ENCODE measurements at places on chromosomes 7 and 10.

- DNase-seq = peak; percentile 70
Observed at GRCh38 chr10:130109796-130110245, 809 bp downstream of the C10orf143 start.

- no peak for DNase-seq
Observed at GRCh38 chr10:18658271-18659124, 733 bp upstream of the ARL5B start.

DNA sequence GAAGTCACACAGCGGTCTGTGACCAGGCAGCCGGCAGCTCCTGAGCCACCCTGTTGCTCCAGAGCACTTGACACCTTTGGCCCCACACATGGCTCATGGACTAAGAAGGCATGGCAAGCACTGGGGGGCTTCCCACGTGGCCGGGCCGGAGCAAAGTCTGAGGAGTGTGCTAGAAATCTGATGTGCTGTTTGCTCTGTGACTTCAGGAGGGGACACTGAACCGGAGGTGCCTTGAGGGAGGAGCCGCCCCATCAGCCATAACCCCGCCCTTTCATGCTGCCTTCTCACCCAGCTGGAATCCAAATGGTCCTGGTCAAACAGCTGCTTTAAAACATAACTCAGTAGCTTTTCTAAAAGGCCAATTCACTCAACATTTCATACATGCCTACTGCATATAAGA lies 33.5 kb downstream of the PROSER2 start:
- no peak for DNase-seq

DNA sequence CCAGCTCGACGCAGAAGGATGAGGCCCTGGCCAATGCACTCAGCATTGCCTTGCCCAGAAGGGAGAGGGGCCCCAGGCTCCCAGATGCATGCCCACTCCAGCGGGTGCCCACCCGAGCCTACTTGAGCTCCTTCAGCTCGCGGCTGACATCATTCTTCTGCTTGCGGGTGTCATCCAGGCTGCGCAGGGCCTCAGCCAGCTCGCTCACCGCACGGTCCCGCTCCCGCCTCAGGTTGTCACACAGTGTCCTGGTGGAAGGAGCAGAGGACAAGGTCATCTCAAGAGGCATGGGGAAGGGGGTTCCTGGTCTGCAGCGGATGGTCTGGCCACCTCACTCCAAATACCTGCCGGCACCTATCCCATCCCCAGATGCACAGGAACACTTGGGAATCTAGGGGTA lies 92.8 kb downstream of the DLG5 start:
- no peak for DNase-seq

DNA sequence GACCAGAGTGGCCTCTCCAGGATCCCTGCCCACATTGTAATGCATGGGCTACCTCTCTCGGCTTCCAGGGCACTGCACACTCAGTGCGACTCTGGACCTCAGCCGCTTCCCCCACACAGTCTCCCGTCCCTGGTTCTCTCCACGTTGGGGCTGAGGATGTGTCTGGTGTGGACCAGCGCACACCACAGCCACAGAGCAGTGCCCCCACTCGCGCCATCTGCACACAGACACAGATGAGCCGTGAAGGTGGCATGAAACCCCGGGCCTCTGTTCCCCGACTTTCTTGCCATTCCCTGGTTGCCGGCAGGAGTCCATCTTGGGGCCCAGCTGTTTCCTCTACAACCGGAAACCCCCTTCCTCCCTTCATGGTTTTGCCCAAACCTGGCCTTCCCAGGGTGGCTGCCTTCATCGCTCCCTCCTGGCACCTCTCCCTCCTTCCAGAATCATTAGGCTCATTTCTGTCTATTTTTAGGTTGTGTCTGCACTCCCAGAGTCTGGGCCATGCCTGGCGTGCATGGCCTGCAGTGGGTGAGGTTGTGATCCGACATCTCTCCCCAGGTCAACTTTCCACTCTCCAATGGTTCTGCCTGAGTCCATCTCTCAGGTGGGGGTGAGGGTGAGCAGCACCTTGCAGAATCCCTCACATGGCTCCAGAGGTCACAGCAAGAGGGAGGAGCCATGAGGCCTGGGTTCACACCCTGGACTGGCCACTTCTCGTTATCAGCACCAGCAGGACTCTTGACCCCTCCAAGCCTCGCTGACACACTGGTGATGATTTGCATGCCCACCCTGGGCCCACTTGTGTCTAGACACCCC lies 10.1 kb downstream of the RASGEF1A start:
- no peak for DNase-seq

DNA sequence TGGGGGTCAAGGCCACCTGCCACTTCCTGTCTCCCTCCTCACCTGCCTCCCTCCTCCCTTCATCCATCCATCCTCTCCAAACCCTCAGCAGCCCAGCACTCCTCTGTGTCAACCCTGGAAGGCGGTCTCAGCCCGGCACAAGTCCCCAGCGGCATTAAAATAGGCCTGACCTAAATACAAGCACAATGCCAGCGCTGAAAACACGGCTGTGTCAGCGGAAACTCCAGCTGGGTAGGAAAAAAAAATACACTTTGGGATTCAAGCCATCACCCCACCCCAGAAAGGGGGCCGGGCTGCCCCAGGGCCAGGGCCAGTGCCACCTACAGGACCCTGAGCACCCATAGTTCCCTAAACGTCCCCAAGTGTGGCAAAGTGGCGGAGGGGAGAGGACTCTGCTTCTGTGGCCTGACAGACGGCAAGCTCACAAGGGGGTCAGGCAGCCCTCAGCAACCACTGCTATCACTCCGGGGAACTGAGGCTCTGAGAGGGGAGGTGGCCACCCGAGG lies 22.7 kb upstream of the GTF2IRD1 start:
- no peak for DNase-seq

GRCh38 chr10:79144351-79145173 lies 75.8 kb downstream of the ZMIZ1 start:
- no peak for DNase-seq

DNA sequence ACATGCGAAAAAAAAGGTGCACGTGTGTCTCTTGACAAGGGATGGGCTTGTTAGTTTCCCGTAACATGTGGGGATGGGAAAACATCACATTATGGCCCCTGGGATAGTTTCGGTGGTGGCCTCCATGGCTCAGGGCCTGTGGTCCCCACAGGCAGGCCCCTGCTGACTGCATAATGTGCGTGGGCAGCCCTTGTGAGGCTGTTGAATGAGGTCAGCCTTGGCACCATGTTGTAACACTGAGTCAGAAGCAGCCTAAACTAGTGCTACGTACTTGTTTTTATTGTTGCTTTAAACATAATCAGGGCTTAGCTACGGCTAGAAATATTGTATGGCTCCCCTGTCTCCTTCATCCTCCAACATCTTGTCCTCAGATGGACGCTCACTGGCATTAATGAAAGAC lies 80.6 kb downstream of the BEND7 start:
- DNase-seq = no peak

GRCh38 chr10:6144406-6145165 lies 55.8 kb downstream of the RBM17 start:
- DNase-seq = peak; percentile 75

GRCh38 chr7:137865764-137866163 lies 19.0 kb upstream of the DGKI start:
- no peak for DNase-seq

- DNase-seq = no peak
Observed at GRCh38 chr7:40680657-40681056, 545.9 kb downstream of the SUGCT start.

DNA sequence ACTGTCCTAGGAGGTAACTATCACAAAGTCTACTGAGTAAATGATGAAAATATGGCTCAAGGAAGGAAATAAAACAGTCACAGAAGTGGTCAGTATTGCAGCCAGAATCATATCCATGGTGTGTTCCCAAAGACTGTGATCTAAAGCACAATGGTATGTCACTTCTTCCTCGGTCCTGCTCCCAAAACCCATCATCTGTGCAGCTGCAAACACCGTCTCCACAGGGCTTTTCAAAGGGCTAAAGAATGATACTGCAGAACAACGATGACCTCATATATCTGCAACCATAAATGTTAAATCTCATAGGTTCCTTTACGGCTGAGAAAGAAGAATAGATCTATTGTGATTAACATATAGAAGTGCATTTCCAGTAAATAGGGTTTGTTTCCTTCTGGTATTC lies 465.0 kb downstream of the GRID1 start:
- no peak for DNase-seq

GRCh38 chr10:42933448-42934340 lies 143.2 kb upstream of the RET start:
- no peak for DNase-seq

DNA sequence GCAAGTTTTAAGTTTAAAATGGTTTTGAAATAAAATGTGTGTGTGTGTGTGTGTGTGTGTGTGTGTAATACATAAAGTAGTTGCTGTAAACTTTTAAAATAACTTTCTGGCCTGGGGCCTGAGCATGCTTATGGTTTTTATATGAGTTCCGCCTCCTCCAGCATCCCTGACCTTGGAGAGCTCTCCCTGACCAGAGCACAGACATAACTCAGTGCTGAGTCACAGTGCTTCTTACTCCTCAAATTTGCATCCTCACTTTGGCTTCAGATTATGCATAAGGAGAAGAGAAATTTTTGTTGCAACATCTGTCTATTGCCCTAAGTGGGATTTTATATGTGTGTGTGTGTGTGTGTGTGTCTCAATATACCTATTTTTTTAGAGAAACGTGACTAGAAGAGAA lies 200.8 kb downstream of the ELMO1 start:
- no peak for DNase-seq

DNA sequence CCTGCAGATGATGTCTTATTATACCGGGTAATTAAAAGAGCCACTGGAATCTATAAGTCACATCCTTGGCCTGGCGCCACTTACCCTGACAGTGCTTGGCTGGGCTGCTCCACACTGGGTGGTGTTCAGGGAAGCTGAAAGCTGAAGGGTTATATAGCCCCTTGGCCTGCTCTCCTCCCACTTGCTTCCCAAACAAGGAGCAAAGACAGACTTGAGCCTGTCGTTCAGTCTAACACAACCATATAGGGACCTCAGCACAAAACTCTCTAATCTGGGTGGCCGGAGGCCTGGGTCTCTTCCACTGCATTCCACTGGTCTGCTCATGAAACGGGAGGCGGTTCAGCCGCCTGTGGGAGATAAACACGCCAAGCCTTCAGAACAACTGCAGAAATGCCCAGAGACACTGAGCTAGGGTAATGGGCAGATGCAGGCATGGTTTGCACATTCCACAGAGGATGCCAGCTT lies at the start of gene ACTA2:
Gene ACTA2 (minus strand): TSS at position 127 of the 465 bp plus-strand sequence. CDS start 3,843 bp downstream, outside the sequence.
- no peak for DNase-seq

GRCh38 chr7:17315974-17316373 lies 17.5 kb downstream of the AHR start:
- DNase-seq = no peak

DNA sequence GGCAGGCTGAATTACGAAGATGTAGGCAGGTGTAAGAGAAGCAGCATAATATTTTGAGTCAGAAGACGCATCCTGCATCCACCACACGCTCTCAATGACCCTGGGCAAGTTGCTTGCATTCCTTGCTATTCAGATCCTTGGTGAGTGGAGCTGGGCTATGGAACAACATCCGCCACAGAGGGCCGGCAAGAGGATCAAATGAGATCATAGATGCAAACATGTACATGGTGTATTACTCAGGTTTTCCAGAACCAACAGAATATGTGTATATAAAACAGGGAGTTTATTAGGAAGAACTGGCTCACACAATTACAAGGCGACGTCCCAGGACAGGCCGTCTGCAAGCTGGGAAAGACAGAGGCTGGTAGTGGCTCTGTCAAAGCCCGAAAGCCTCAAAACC lies 51.5 kb downstream of the ADAM12 start:
- DNase-seq = no peak

DNA sequence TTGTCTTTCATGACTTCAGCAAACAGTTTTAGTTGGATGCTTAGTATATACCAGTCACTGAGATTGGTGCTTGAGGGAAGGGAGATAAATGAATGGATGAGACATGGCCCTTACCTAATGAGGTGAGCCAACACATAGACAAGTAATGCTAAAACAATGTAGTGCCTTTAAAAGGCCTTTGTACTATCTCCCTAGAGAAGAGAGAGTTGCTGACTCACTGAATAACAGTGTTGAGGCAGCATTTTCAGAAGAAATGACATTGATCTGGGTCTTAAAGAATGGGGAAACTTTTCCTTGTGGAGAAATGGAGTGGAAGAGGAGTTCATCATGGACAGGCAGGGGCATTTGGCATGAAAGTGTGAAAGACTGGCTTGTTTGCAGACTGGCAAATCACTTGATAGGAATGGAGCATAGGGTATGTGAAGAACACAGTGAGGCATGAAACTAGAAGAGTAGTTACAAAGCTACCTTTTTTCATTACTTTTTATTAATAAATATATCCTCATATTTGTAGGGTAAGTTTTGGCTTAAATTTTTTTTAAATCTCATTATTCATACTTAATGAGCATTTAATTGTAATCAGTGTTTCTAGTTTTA lies 91.2 kb downstream of the KAT6B start:
- DNase-seq = no peak

- no peak for DNase-seq
Observed at GRCh38 chr7:130396109-130396508, 15.8 kb downstream of the CPA1 start.

DNA sequence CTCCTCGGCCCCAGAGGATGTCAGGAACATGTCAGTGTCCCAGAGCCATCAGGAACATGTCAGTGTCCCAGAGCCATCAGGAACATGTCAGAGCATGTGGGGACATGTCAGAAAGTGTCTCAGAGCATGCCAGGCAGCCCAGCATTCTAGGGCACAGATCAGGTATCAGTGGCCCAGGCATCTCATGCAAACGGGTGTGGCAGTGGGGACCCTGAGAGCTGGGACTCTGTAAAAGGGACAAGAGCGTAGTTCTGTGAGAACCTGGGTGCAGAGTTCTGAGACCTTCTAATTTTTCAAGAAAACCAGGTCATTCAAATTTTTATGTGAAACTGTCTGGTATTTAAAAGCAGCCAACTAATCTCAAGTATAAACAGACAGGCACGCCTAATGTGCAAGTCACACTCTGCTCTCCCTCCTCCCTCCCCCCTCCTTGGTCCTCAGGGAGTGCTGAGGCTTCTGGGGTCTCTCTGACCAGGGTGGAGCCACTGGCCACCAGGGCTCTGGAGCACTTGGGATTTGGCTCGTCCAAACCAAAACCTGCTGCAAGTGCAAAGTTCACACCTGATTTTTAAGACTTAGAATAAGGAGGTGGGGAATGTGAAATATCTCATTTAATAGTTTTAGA lies 64.6 kb downstream of the ALOX5 start:
- no peak for DNase-seq

DNA sequence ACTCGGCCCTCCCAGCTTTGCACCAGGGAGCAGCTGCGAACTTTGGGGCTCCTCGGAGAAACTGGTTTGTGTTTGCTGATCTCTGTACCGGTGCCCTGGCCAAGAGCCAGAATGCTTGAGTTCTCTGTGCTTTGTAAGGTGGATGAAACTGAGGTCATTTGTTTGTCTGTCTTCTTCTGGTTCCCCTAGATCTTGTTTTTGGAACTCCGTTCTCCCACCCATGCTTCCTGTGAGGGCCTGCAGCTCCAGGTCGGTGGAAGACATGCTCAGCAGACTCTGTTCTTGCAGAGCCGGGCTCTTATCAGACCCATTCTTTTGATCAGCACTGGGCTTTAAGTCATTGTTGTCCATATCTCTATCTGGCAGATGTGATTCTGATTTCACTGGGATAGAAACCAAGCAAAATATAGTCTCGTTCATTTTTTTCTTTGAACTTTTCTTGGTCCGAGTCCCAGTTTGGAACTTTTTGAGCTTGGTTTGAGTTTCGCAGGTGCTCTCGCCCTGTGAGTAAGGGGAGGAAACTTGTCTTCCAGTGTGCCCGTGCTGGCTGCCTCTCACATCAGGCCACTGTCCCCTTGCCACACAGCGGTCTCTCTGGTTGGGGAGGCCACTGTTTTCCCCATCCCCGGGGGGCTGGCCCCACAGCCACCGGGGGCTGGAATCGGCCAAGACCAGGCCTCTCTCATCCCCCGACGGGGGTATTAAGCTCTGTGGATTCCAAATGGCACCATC lies 31.2 kb downstream of the JCAD start:
- no peak for DNase-seq
